Placental pericyte (primary cell): ENCODE measurements at places on chromosomes 7 and 10. TPM values are rescaled to one million over a fixed set of nuclear protein-coding genes. Genes with fewer than 3 reads are reported as not detected.

The OR2A1 gene
- total RNA-seq, result 0.14 TPM in 1 of 2 replicates, not detected in the other

The NPC1L1 gene
- under 0.01 TPM in 1 of 2 replicates, not detected in the other for total RNA-seq

The SLC18A3 gene
- total RNA-seq, result not detected in 2 replicates

The CYP2C19 gene
- not detected in 2 replicates for total RNA-seq

The GFRA1 gene
- total RNA-seq, result 6.0 and 22.5 TPM in 2 replicates

The TEX36 gene
- total RNA-seq, result not detected in 2 replicates

The METTL27 gene
- 1.1 and 2.4 TPM in 2 replicates for total RNA-seq

The HTRA1 gene
- 14.0 and 73.4 TPM in 2 replicates for total RNA-seq

The NUTM2D gene
- total RNA-seq, result 1.5 and 1.7 TPM in 2 replicates

The TRIM50 gene
- not detected in 2 replicates for total RNA-seq

The NXPH1 gene
- not detected in 2 replicates for total RNA-seq

The TACR2 gene
- not detected in 2 replicates for total RNA-seq

The KLF14 gene
- 0.14 and 0.22 TPM in 2 replicates for total RNA-seq

The MRPS16 gene
- 57.8 and 105 TPM in 2 replicates for total RNA-seq

The AZGP1 gene
- total RNA-seq, result not detected in 2 replicates

The NEURL1 gene
- total RNA-seq, result 0.43 and 1.5 TPM in 2 replicates

The HOXA7 gene
- total RNA-seq, result 0.44 and 1.0 TPM in 2 replicates

The NPFFR1 gene
- not detected in 2 replicates for total RNA-seq

The CCM2 gene
- total RNA-seq, result 39.2 and 86.3 TPM in 2 replicates

The MBL2 gene
- total RNA-seq, result not detected in 2 replicates

The CPA5 gene
- total RNA-seq, result not detected in 2 replicates

The ITIH5 gene
- under 0.01 TPM in 1 of 2 replicates, not detected in the other for total RNA-seq

The HDAC9 gene
- total RNA-seq, result 10.3 and 15.2 TPM in 2 replicates

The FAM237B gene
- total RNA-seq, result not detected in 2 replicates

The TBXAS1 gene
- total RNA-seq, result 0.66 and 1.0 TPM in 2 replicates

The ECHS1 gene
- total RNA-seq, result 49.7 and 62.7 TPM in 2 replicates

The NCAPG2 gene
- 4.8 and 40.4 TPM in 2 replicates for total RNA-seq

The AKR1C8 gene
- total RNA-seq, result not detected in 2 replicates

The GNGT1 gene
- not detected in 2 replicates for total RNA-seq

The HTR5A gene
- total RNA-seq, result not detected in 2 replicates

The INMT gene
- 1.1 and 17.8 TPM in 2 replicates for total RNA-seq

The KIF20B gene
- 2.4 and 35.2 TPM in 2 replicates for total RNA-seq

The COX15 gene
- 33.7 and 39.7 TPM in 2 replicates for total RNA-seq

The PTF1A gene
- not detected in 2 replicates for total RNA-seq

The CACNB2 gene
- total RNA-seq, result under 0.01 and 0.14 TPM in 2 replicates

The SMO gene
- 1.3 and 4.2 TPM in 2 replicates for total RNA-seq

The OIT3 gene
- total RNA-seq, result not detected in 2 replicates

The VIPR2 gene
- not detected in 2 replicates for total RNA-seq

The PTN gene
- 5.9 and 9.6 TPM in 2 replicates for total RNA-seq

The PAX4 gene
- total RNA-seq, result not detected in 2 replicates

The TAS2R41 gene
- total RNA-seq, result 0.29 TPM in 1 of 2 replicates, not detected in the other

The GRID2IP gene
- not detected in 2 replicates for total RNA-seq

The ZNF488 gene
- total RNA-seq, result under 0.01 TPM in 1 of 2 replicates, not detected in the other

The UCN3 gene
- total RNA-seq, result not detected in 2 replicates

The HSPA12A gene
- 12.9 and 18.9 TPM in 2 replicates for total RNA-seq

The GIMAP1 gene
- total RNA-seq, result not detected in 2 replicates

The JAKMIP3 gene
- total RNA-seq, result under 0.01 TPM in 2 replicates

The PSPH gene
- total RNA-seq, result 56.2 and 75.3 TPM in 2 replicates

The DDC gene
- total RNA-seq, result not detected in 2 replicates

The HACD1 gene
- 21.9 and 34.4 TPM in 2 replicates for total RNA-seq

The NKX2-3 gene
- total RNA-seq, result not detected in 2 replicates

The PPP1R17 gene
- total RNA-seq, result not detected in 2 replicates

The GPR158 gene
- total RNA-seq, result 2.0 and 3.9 TPM in 2 replicates

The IDI2 gene
- not detected in 2 replicates for total RNA-seq

The TMEM254 gene
- total RNA-seq, result 6.9 and 7.9 TPM in 2 replicates

The GOLGA7B gene
- not detected in 2 replicates for total RNA-seq

The DLX5 gene
- total RNA-seq, result not detected in 2 replicates

The GPR146 gene
- 0.14 and 2.8 TPM in 2 replicates for total RNA-seq
